ENCODE measurements at places on chromosomes 6 and 20. TPM values are rescaled to one million over a fixed set of nuclear protein-coding genes. Genes with fewer than 3 reads are reported as not detected.

TMEM74B gene
- not detected for total RNA-seq

SGK2 gene
- 0.09 TPM for total RNA-seq

PSMF1 gene
- 142 TPM for total RNA-seq

HSPA12B gene
- 0.18 TPM for total RNA-seq

AGER gene
- 0.16 TPM for total RNA-seq

Measured in fibroblast of the aortic adventitia (primary cell).